Stimulated activated CD4-positive, alpha-beta T cell treated with anti-CD3 and anti-CD28 coated beads, Interleukin-4, amount 100 ng/mL, for 48 hours (primary cell): ENCODE measurements at places on chromosomes 2 and 18.

- DNase-seq, result no peak
Measured at GRCh38 chr2:73839653-73840411, 11.1 kb downstream of the STAMBP start.

DNA sequence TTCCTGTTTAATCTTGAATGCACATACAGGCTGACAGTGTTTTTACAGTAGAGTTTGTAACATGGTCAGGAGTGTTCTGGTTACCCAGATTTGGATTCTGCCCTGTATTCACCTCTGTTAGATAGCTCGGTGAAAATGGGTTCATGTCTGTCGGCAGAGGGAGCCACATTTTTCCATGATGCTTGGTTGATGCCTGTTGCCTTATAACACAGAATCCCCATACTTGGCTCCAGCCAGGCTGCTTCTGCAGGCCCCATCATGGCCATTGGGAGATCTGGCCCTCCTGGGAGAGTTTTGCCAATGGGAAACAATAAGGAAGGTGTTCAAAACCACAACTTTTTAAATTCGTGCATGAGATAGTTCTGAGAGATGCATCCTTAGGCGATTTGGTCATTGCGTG, 78.1 kb downstream of the WDSUB1 start:
- no peak for DNase-seq

DNA sequence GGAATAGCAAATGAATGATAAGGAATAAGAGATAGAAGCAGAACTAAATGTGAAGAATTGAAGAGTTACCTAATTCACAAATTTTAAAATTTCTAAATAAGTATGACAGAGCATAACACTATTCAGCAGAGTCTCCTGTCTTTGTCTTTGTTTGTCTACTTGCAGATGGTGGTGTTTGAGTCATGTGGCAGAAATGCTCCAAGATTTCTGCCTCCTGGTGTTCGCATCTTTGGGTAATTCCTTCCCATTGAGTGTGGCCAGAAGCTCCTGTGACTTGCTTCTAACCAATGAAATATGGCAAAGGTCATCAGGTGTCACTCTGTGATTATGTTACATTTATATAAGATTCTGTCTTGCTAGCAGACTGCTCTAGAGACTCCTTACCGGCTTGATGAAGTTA, 45.6 kb upstream of the GALNT3 start:
- no peak for DNase-seq

DNA sequence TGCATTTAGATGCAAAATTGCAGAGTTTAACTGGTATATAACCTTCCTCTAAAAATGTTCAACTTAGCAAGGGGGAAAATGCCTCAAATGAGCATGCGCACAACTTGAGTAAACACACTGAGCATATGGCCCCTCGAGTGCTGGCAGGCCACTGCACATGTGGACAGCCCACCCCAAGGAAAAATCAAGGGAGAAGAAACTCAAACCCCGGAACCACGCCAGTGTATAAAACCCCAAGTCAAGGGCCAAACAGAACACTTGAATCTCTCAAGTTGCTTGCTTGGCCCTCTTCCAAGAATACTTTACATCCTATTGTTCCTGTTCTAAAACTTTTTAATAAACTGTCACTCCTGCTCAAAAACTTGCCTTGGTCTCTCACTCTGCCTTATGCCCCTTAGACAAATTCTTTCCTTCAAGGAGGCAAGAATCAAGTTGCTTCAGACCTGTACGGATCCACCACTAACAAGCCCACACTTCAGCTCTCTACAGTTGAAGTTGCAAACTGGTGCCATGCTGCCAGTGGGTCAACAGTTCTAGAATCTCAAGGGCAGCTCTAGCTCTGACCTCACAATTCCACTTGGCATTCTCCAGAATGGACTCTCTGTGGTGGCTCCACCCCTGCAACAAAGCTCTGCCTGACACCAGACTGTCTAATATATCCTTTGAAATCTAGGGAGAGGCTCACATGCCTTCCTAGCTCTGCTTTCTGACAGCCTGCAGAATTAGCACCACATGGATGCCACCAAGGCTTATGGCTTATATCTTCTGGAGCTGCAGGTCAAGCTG, 38.9 kb downstream of the HIBCH start:
- DNase-seq, result no peak

- DNase-seq, result no peak
Measured at GRCh38 chr2:118846953-118847761, at the start of gene EN1. TSS of gene EN1 (minus strand) at chr2:118847648. CDS start at chr2:118847167, 481 bp downstream.

DNA sequence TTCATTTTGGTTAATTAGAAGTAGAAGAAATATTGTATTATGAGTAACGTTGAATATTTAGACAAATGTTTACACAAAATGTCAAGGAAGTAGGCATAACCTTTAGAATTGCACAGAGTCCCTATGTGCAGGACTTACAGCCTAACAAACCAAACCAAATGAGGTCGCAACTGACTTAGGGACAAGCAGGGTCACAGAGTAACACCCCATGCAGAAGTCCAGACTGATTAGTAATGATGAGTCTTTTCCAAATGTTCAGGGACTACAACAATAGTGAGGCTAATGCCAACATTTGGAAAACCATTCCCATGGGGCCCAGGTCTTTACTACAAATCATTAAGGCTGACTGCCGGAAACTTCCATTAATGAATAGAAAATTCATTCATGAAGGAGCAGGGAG, 452.5 kb upstream of the CHAC2 start:
- no peak for DNase-seq

- DNase-seq, result no peak
Measured at GRCh38 chr2:106516436-106516835, 29.3 kb downstream of the CD8B2 start.

- no peak for DNase-seq
Measured at GRCh38 chr18:54032412-54032811, 192.1 kb downstream of the MBD2 start.

- DNase-seq, result no peak
Measured at GRCh38 chr2:175877845-175878544, 124.1 kb downstream of the LNPK start.

DNA sequence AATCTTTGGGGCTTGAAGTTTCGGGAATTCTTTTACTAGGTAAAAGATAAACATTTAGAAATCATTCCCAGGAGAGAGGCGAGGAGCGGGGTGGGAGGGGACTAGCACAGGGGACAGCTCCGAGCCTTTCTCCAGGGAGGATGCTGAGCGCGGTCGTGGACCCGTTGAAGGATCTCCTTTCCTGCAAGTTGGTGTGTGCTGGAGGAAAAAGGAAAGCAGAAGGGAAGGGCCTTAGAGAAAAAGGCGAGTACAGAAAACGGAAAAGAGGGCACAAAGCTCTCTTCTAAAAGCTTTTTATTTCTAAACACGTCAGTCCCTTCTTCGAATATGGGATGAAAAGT, 640 bp downstream of the SLC39A6 start:
- no peak for DNase-seq

GRCh38 chr2:119028327-119029174, 86.6 kb downstream of the MARCO start:
- DNase-seq, result no peak

- DNase-seq, result no peak
Measured at GRCh38 chr2:152418688-152419087, 83.7 kb downstream of the FMNL2 start.

- no peak for DNase-seq
Measured at GRCh38 chr2:108547606-108548005, 13.3 kb downstream of the LIMS1 start.

DNA sequence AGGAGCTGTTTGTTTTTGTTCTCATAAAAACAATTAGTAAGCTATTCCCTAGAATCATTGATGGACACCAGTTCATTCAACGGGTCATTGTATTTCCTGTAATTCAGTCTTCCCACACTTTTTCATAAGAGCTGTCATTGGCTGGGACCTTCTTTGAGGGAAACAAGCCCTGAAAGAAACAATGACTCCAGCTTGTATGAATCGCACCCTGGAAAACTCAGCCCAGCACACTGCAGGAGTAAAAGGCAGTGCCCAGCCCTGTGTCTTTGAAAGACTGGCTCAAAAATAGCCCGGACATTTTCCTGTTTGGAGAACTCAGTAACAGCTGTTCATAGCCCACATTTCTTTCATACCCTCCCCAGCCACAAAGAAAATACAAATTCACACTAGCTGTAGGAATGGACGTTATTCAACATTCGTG, 81.5 kb downstream of the NCKAP5 start:
- no peak for DNase-seq

GRCh38 chr2:17961789-17962188, 83.3 kb downstream of the KCNS3 start:
- no peak for DNase-seq

DNA sequence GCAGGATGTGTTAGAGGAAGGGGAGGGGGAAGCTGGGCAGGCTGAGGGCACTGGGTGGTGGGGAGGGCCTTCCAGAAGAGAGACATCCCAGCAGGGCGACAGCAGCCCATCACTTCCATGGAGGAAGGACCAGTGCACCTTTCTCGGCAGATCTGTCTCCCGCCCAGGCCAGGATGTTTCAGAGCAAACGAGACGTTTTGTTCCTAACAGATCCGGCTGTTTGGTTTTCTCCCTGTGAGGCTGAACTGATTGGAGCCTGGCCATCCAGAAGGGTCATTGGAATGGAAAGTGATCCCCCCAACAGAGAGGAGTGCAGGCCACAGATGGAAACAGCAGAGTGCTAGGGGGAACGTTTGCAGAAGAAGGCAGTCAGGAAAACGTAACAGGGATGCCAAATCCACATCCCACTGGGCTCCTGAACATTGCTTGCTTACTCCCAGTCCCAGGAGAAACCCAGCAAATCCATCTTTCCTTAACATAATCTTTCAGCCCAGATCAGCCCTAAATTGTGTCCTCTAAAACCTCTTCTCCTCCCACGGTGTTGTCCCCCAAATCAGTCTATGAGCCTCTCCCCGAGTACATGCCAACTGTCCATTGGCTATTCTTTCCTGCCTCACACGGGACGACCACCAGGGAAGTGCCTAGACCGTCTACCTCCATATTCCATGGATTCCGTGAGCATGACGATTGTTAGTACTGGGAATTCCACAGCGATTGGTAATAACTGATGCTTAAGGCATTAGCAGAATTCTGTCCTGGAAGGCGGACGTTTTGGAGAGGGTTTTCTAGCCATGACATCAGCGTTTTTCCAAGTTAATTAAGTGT, 126.8 kb downstream of the SEPTIN10 start:
- no peak for DNase-seq

DNA sequence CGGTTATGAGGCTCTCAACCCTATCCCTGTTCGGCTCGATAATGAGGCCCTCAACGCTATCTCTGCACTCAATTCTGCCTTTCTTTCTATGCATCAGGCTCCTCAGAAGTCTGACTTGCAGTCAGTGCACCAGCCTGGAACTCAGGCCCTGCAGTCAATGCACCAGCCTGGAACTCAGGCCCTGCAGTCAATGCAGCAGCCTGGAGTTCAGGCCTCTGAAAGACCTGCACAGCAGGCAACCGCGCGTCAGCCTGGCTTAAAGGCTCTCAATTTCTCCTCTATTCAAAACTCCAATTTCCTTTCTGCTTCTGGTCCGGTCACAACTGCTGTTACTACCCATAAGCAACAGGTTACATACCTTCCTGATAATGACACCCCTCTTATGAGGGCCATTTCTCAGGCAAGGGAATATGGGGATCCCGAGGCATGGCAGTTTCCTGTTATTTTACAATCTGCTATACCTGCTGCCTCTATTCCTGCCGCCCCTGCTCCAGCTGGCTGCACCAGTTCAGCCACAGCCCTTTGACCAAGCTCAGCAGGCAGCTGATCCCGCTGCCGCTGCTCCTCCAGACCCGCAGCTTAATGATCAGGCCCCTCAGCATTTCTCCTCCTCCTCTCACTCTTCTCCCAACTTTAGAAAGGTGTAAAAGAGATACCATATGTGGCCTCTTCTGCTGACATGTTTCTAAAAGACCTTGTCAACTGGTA, 933.6 kb upstream of the FANCL start:
- DNase-seq, result no peak

GRCh38 chr2:53768242-53768542, 588 bp downstream of the CHAC2 start:
- peak; percentile 44 for DNase-seq

DNA sequence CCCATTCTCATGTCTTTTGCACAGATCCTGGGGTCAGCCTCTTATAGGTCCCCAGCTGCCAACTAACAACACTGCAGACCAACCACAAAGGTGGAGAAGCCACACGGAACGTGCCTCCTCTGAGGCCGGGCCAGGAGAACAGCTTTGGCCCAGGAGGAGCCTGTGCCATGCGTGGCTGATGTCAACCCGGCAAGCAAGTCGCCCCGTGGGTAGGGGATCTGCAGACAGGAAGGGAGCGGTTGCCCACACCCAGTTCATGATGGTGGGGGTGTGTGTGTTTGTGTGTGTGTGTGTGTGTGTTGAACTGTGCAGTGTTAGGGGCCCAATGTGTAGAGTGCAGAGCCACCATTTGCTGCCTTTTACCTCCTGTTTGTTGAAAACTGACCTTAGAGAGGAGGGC, 2.4 kb upstream of the CLEC4F start:
- DNase-seq, result no peak

DNA sequence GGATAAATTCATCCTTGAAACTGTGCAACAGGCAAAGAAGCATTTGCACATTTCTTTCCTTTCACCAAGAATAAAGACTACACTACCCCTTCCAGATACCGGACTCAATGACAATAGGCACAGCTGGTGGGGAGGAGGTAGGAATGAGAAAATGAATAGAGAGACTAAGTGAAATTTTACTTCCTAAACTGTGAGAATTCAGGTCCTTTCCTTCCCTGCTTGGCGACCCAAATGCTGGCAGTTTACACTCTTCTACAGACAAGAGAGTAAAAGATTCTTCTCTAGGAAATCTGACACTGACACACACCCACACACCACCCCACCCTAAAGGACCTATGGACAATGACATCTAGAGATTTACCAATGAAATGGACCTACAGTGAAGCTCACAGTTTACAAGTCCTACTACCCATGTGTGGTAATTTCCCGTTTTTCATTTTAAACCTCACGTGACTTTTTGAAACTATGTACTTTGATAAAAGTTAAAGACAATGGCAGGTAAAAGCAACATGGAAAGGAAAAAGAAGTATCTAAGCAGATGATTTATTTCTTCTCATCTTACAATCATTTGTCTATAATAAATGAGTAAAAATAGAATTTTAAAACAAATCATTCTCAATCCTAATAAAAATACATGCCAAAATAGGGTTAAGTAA, 27.9 kb downstream of the REV1 start:
- DNase-seq, result no peak

DNA sequence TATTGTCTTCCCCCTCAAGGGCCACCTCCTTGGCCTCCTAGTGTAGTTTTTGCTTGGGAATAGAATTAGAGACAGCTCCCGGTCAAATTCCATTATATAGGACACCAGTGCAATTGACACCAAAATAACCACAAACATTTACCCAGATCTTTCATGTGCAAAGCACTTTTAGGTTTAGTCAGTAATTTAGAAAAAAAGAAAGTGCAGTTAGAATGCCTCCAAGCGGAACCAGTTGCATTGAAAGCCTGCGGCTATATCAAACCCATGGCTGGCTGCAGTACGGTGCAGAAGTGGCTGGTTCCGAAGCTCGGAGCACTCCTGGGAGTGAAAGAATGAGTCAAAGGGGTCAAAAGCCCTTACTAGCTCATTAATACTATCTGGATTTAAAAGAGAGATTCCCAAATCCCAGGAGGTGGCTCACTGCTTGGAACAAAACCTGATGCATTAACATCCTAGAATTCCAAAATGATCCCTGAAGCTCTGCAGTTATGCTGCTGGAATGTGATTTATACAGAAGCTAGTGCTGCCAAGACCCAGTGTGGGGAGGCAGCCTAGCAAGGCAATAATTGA, 432.2 kb upstream of the KLHL29 start:
- no peak for DNase-seq
